Dermis blood vessel endothelial cell (primary cell): ENCODE measurements at places on chromosomes 3 and 15. TPM values are rescaled to one million over a fixed set of nuclear protein-coding genes. Genes with fewer than 3 reads are reported as not detected.

SCAANT1 gene
- total RNA-seq: not detected in 2 replicates

GHSR gene
- total RNA-seq: not detected in 2 replicates

RASL12 gene
- total RNA-seq: not detected in 2 replicates

TPRG1 gene
- total RNA-seq: not detected in 2 replicates

TMOD3 gene
- total RNA-seq: 86.6 and 142 TPM in 2 replicates

TEX55 gene
- not detected in 2 replicates for total RNA-seq

SLC2A2 gene
- not detected in 2 replicates for total RNA-seq

COL7A1 gene
- total RNA-seq: 0.42 and 1.5 TPM in 2 replicates

DNA sequence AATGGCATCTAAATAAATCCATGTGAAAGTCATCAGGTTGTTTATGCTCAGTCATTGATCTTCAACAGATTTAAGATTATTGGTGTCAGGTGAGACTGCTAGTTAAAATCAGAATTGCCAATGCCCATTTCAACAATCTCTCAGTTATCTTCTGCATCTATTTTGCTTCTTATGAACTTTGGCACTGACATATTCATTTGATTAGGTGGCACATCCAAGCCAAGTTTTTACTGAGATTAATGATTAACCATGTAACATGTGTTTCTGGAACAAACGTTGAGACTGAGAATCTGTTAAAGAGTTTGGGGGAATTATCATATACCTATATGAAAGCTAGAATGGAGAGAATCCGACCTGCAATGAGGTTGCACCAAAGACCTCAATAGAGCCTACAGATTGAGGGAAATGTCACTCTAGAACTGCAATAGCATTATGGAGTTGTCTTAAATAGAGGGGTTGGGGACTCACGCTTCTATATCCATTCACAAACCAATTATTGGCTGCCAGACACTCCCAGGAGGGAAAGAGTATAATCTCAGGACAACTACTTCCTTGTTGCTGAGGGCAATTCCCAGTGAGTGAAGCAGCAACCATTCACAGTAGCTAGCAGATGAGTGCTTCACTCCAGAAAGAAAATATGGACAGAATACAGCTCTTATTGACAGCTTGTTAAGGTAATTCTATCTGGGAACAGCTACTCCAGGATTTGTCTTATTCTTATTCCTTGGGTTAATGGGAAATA is 891.3 kb downstream of the SQOR start:
- no peak for DNase-seq

GRCh38 chr3:133455960-133456359 is 56.1 kb downstream of the BFSP2 start:
- no peak for DNase-seq

- no peak for DNase-seq
Observed at GRCh38 chr3:46857485-46858341, 5.5 kb downstream of the MYL3 start.

DNA sequence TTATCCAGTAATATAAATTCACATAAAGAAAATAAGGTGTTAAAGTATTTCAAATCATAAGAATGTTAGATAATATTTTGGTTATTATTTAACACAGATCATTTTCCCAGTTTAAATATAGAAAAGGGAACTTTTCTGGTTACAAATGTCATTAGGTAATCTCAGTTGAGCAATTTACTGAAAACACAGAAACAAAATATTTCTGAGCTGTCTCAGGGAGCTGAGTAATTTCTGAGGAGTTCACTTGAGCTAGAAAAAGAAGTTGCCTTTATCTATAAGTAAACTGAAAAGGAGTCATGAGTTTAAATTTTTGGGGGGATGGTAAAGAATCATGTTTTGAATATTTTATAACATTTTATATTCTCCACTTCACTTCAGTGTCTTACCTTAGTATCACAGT is 855.4 kb upstream of the ARPP21 start:
- DNase-seq: no peak

DNA sequence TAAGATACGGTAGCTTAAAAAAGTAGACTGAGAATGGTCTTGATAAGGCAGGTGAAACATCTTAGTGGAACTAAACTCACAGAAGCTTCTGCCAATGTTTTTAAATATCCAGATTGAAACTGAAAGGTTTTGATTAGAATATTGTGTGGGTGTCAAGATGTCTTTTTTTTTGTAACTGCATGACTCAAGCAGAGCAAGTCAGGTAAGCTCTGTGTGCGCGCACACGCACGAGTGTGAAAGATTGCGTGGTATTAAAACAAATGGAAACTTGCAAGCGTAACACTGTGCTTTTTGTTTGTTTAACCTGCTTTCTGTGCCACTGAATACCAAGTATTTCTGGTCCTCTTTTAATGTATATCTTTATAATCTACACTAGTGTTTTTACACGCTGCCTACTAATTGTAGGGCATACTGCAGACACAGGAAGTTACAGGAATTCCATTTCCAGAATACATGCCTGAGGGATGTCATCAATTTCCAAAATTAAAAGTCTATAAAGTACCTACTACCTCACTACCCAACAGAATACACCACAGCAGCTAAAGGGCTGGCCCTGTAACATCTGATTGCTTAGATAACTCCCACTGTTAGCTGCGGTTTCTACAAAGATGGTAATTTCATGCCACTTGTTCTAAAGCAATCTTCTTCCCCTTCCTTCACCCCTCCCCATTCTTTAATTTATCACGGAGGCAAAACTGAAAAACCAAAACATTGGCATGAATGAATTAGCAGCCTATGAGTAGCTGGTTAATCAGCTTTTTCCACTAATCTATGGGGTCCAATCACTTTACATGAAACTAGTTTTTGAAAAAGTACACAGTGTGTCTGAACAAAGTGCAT is 472.8 kb downstream of the SHQ1 start:
- DNase-seq: peak; percentile 11

- no peak for DNase-seq
Observed at GRCh38 chr3:58746758-58747157, 80.2 kb upstream of the FAM3D start.

DNA sequence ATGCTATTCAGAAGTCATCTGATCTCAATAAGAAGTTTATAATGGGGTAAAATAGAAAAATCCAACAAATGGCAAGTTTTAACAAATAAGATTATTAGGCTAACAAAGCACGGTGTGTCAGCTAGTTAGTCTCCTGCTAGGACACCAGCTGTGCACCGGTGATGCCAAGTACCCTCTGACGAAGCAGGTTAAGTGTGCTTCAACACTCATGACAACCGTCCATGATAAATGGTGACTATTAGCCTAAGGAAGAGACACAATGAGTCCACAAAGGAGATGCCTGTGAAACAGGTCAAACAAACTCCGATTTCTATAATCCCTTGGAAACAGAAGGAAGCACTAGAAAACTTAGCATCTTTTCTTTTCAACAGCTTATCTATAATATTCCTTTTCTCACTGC is 36.5 kb downstream of the ATP13A3 start:
- DNase-seq: no peak

DNA sequence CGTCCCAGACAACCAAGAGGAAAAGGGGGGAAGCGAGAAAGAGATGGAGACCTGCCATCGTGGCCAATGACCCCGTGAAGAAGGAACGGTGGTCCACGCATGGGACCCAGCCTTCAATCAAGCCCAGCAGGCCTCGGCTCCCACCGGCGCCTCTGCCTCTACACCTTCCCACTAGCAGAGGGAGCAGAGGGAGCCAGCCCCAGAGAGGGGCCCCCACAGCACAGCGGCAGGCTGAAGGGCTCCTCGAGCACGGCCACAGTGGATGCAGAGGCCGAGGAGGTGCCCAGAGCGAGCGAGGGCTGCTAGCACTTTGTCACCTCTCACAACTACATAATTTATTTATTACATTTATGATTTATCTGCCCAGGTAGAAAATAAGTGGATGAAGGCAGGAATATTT is 68.4 kb upstream of the TOPAZ1 start:
- DNase-seq: no peak

DNA sequence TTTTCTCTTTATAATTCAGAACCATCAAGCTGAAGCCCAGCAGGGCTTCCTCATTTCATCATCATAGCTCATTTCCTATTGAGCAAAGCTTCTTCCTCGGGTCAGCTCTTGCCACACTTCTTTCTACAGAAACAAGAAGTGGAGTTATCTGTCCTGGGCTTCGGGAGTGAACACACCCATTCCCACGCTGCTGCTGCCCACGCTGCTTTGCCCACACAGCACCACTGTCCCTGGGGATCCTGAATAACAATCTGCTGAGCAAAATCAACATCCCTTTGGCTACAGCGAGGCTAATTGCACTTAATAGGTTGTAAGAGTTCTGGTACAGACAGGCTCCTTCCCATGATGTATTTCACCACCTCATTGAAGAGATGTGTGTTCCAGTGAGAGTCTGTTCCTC is 23.7 kb downstream of the CEP19 start:
- DNase-seq: peak; percentile 64

DNA sequence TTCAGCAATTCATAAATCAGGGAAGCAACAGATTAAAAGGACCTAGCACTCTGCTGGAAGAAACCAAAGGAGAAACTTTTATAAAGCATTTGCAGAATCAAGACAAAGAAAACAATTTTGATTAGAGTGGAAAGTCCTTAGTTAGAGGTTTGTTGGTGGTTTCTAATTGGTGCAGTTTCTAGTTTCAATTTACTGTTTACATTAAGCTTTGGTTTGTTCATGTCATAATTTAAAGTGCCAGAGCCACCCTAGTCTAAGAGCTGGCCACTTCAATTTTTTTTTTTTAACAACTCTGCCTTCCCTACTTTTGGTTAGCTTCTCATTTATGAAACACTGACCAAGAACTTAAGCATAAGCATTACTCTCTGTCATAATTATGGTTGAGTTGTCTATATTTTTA is 1428.2 kb upstream of the GBE1 start:
- no peak for DNase-seq

GRCh38 chr3:123244128-123244527 is 42.4 kb downstream of the SEC22A start:
- peak; percentile 3 for DNase-seq

GRCh38 chr3:80889535-80889934 is 871.9 kb downstream of the GBE1 start:
- peak; percentile 39 for DNase-seq

- DNase-seq: peak; percentile 76
Observed at GRCh38 chr3:126487151-126487771, 11.6 kb upstream of the ZXDC start.

GRCh38 chr15:23538648-23539047 is 26.8 kb upstream of the MKRN3 start:
- DNase-seq: no peak

DNA sequence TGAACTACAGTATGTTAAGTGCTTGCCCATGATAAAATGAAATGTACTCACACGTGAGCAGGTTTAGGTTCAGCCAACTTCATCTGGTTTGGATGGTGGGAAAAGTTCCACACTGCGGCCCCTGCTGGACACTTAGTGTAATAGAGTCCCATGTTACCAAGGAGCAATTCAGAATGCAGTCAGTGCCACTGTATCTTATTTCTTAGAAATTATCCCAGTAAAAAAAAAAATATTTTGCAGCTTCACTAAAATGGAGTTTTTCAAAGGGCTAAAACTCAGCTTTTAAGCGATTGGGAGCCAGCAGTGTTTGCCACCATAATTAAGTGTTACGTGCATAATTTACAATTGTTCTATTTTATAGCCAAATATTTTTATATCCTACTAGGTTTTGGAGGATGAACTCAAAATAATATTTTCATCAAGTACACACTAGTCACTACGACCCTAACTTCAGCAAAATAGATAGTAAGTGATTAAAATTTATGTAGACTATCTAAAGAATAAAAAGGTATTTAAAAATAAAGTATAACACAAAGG is 371.7 kb upstream of the GBE1 start:
- peak; percentile 83 for DNase-seq

GRCh38 chr3:169575381-169575780 is 88.1 kb downstream of the MECOM start:
- DNase-seq: peak; percentile 75
